Midbrain (tissue), 1 donor: ENCODE measurements at places on chromosomes 3 and 15.

DNA sequence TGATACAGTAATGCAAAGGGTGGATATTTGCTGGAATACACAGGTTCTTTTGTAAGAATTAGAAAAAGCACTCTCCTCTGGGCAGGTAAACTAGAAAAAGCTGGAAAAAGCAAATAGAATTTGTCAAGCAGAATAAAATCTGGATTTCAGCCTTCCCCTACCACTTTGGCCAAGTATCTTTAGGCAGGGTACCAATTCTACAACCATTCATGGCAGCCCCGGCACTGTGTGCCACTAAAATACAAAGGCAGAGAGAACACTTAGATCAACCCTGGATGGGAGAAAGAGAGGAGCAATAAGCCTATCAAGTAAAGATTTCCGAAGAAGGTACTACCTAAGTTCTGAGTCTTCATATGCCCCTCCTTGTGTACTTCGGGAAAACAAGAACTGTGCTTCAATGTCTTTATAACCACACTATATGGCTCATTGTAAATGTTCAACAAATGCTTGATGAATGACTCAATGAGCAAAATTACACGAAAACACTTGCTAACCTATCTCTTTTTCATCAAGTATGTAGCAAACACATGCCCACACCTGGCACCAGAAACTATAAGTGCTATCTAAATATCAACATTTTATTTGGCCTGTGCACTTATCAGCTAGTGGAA is 20.8 kb downstream of the STAG1 start:
- DNase-seq: peak; percentile 37

DNA sequence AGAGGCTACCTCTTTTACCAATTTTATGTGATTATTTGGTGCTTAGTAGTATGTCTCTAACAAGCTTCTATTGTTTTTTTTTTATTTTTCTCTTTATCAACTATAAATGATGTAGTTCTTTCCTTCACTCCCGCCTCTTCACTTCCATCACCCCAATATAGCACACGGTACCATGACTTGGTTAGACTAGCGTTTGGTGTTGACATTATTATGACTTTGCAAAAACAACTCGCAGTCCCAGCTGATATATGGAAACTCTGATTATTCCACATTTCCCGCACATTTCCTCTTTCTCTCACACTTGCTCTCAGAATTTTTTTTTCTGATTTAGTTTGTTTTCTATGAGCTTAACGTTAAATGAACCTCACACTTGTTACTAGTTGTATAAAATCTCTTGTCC is 162.2 kb downstream of the GREM1 start:
- no peak for DNase-seq

DNA sequence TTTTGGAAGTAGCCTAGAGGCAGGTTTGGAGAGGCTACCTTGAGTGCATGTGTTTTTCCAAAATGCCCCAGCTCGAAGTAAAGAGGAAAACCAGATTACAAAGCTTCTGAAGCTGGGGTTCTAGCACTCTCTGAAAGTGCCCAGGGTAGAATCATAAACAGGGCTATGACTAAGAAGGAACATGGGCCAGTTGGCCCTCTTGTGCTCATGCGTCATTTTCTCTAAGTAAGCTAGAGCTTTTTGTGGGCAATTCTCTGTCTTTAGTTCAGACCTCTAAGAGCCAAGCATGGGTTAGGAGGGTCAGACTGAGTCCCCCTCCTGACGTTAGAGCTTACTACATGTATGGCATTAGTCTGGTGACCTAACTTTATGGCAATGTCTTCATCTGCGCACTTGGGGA is 129.5 kb upstream of the UMPS start:
- DNase-seq: peak; percentile 39

GRCh38 chr15:80970018-80970657 is 19.5 kb downstream of the MESD start:
- peak; percentile 69 for DNase-seq

- no peak for DNase-seq
Observed at GRCh38 chr15:70198441-70199123, 100.9 kb upstream of the TLE3 start.

DNA sequence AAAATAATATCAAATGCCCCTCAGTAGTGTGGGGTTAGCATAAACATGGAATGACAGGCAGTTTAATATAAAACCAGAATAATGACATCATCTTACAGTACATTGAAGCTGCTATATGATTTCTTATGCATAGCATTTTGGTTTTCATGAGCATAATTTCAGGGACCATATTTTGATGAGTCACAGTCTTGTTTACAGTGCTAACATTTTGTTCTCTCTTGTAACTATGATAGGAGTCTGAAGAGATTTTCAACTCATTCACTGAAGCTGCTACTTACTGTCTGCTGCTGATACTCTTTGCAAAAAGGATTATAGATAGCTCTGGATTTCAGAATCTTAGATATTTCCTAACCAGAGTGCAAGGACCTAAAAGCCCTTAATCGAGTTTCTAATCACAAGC is 92.6 kb upstream of the CCDC54 start:
- DNase-seq: no peak

- no peak for DNase-seq
Observed at GRCh38 chr15:78987556-78988360, 42.9 kb upstream of the CTSH start.

DNA sequence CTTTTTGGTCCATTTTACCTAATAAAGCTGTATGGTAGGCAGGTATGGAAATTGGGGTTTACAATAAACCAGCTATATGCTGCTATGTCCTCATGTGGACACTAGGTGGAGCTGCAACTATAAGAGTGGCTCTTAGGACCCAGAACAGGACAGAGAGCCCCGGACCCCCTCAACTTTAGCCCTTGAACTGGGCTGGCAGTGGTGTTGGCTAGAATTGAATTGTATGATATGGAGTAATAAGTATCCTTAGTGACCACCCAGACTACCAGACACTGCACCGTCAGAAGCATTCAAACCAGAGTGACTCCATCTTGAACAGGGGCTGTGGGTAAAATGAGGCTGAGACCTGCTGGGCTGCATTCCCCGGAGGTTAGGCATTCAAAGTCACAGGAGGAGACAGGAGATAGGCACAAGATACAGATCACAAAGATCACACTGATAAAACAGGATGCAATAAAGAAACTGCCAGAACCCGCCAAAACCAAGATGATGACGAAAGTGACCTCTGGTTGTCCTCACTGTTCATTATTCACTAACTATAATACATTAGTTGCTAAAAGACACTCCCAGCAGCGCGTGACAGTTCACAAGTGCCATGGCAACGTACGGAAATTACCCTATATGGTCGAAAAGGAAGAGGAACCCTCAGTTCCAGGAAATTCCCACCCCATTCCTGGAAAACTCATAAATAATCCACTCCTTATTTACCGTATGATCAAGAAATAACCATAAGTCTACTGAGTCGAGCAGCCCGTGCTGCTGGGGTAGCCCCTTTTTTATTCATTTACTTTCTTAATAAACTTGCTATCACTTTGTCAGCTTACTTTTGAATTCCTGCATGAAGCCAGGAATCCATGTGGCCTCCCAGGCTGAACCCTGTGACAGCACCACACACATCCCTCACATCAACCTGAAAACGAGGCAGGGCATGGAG is 68.7 kb upstream of the BLM start:
- DNase-seq: peak; percentile 62

DNA sequence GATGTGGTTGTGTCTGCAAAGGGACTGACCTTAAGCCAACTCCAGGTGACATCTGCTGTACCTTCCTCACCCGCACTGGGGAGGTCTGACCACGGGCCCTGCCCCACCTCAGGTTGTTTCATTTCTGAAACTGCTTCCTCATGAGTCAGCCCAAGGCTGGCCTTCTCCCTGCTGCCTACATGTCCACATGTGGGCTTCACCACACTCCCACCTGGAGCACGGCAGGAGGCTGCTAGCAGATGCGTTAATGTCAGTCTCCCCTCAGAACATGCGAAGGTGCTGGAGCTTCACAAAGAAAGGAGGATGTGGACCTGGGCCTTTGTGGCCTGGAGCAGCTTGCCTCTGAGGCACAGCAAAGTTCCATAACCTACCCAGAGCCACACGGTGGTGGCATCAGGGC is 69.4 kb upstream of the PLXNA1 start:
- no peak for DNase-seq

DNA sequence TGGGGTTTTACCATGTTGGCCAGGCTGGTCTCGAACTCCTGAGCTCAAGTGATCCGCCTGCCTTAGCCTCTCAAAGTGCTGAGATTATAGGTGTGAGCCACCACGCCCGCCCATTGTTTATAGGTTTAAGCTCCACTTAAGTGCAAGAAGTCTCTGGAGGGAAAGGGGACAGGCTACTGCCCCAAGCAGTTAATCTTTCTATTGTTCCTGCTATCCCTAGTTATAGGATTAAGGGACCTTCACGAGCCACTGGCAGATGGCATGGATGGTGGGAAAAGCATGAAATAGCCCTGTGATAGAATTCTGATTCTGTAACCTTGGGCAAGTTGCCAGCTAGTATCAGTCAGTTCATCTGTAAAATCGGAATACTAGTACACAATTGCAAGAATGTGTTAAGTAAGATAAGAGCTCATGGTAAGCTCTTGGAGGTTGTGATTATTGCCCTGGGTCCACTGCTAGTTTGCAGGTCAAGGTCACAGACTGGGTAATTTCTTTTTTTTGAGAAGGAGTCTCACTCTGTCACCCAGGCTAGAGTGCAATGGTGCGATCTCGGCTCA is 5.3 kb upstream of the RBPMS2 start:
- no peak for DNase-seq

GRCh38 chr3:32401126-32401525 is 9.5 kb downstream of the CMTM7 start:
- no peak for DNase-seq

DNA sequence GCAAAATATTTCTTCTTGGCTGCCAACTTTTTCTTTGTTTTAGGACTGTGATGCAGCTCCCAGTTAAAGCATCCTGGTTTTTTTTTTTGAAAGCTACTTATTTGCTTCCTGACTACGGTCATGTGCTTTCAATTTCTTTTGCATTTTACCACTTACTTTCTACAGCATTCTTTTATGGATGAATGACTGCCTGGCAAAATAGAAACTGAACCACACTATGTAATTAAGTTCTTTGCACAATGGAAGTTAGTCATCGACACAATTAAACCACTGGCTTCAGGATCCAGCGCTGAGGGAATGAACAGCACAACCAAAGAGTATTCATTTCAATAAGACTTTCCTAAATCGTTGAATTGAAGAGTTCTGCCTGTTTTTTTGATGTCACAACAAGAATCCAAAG is 82.2 kb upstream of the EPHA3 start:
- DNase-seq: peak; percentile 13

DNA sequence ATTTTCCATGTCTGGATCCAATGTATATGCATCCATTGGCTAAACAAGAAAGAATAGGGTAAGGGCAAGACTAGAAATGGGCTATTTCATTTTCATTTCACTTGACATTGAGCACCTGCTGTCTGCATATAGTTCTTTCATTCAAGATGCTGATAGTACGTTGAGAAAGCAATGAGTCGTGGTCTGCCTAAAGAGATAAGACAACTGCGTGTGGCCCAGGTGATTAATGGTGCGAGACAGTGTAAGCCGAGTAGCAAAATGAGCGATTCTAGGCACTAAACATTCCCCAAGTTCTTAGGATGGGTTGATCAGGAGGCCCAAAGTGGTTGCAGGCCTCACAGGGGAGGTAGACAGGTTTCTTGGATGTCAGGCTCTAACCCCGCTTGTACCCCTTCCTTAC is 235.4 kb downstream of the PDCD6IP start:
- DNase-seq: no peak

GRCh38 chr3:176349706-176350105 is 847.6 kb downstream of the TBL1XR1 start:
- no peak for DNase-seq

GRCh38 chr3:85801955-85802354 is 843.2 kb downstream of the CADM2 start:
- DNase-seq: no peak

DNA sequence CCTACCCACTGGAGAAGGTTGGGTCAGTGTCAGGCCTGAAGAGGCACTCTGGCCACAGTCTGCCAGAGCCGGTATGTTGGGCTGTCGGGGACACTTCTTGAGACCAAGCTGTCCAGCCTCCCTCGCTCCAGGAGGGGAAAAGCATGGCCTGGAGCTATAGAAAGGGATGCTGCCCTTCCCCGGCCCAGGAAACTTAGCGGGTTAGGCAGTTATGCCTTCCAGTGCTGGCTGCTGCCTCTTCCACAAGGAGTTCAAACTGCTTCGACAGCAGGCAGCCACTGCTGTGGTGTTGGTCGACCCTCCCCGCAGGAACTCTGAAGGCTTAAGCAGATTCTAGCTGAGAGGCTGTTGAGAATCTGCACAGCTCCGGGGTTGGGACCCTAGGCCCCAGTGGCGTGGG is 819.4 kb downstream of the DIPK2A start:
- no peak for DNase-seq

- DNase-seq: no peak
Observed at GRCh38 chr3:183548262-183548769, 7.2 kb downstream of the KLHL6 start.

DNA sequence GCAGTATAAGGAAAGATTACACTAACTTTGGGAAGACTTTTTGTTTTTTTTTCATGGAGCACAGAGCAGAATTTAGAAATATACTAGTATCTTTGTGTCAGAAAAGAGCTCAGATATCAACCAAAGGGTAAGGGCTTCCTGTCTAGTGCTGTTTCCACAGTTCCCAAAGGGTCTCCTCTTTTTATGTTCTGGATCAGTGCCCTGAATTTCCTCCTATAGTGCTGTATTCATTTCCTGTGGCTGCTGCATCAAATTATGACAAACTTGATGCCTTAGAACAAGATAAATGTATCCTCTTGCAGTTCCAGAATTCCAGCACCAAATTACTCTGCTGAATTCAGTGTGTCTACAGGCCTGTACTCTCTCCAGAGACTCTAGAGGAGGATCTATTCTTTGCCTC is 219.8 kb upstream of the THRB start:
- DNase-seq: no peak

DNA sequence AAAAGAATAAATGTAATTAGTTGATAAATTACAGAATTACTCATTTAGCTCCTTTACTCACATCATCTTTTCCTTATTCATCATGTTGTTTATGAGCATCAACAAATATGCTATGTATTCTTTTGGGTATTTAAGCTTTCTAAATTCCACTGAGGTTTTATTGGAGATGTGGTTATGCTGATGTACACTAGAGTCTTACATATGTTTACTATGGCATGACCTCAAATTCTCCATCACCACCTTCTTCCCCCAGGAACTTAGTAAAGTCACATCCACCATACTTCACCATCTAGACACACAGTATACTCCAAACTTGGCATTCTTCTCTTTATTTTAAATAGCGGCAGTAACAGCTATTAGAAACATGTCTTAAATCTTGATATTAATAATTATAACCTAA is 74.1 kb upstream of the MELTF start:
- DNase-seq: no peak

GRCh38 chr3:34268032-34268709 is 469.7 kb downstream of the PDCD6IP start:
- no peak for DNase-seq
